Epithelial cell of prostate (primary cell): ENCODE measurements at places on chromosomes 4 and X.
A peak's percentile ranks its signal among the peaks of the same experiment; 100 is the strongest.

GRCh38 chrX:15207994-15208393 is 61.9 kb downstream of the ASB9 start:
- DNase-seq: no peak

GRCh38 chrX:123447506-123447905 is 263.4 kb downstream of the GRIA3 start:
- no peak for DNase-seq

DNA sequence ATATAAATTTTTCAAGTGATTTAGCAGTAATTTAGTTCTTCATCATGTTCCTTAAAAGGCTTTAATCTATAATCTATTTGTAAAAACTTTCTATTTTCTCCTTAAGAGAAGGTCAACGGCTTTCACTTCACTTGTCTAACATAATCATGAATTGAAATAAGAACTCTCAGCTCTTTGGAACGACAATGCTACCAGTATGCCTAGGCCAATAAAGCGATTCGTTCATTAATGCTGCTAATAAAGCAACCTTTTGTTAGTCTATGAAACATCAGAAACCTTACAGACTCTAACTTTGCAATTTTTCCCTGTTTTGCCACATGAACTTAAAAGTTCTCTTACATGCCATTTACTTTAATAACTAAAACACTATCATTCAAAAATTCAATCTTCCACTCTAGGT is 47.6 kb downstream of the FBXW7 start:
- no peak for DNase-seq

- DNase-seq: no peak
These were observed 121.7 kb downstream of the RASGEF1B start for GRCh38 chr4:81350040-81350439.

DNA sequence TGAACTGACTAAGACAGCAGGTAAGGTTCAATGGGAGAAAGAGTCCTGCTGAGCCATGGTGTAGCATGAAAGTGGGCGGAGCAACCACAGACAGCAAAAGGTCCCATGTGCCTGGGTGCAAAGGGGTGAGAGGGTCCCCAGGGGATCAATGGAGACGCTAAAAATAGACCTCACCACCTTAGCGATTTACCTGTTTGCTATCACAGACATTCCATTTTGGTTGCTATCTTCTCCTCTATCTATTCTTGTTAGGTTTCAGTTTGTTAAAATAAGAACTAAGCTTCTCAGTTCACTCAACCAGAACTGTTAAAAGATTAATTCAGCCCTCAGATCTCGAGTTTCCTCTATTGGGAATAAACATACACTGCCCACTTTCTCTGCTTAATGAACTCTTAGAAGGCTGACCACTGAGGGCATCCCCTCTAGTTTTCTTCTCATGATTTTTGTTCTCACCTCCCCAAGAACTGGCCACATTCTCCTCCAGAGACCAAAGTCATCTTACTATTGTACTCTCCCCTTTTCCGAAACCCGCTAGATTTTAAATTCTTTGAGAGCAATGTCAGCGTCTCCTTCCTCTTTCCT is 136.7 kb downstream of the PARM1 start:
- DNase-seq: no peak

GRCh38 chr4:76197971-76198410 is 15.6 kb downstream of the SCARB2 start:
- no peak for DNase-seq

- DNase-seq: no peak
These were observed 53.3 kb upstream of the PASD1 start for GRCh38 chrX:151510203-151510602.

DNA sequence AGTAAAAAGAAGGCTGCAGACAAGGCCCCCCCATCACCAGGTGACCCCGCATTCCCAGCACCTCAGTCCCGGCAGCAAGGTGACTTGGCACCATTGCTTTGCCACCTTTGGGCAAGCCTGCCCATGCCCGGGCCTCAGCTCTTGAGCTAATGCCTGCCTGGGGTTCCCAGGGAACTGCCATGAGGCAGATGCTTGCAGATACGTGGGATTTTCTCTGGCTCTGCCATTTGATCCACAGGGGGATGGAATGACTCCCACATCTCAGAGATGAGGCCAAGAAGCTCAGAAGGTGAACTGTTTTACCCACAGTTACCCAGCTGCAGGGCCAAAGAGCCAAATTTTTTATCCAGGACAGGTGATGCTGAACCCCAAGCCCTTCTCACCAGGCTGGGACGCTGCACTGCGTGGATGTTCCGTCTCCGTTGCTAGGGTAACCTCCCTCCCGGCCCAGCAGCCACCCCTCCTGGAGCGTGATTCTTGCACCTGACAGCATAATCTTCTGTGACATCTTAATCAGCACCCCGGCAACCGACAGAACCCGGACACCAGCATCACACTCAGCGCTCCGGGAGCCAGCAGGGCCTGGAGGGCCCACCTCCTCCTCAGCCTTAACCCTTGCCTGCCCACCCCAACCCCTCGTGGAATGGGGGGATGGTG is 15.7 kb upstream of the MSX1 start:
- no peak for DNase-seq

DNA sequence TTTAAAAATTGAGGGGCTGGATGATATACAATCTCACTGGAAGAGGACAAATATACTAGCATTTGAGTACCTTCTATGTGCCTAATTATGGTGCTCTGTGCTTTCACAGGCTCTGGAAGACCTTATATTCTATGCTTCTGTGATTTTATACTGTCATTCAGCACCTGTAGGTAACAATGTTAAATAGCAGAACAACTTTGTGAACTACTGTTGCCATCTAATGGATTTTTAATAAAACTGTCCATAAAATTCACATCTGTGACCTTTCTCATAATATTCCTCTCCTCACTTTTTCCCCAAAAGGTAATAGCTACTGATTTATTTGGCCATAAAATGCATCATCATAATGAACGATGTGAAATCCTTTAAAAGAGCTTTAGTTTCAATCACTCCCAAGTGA is 21.9 kb downstream of the POU3F4 start:
- DNase-seq: no peak

DNA sequence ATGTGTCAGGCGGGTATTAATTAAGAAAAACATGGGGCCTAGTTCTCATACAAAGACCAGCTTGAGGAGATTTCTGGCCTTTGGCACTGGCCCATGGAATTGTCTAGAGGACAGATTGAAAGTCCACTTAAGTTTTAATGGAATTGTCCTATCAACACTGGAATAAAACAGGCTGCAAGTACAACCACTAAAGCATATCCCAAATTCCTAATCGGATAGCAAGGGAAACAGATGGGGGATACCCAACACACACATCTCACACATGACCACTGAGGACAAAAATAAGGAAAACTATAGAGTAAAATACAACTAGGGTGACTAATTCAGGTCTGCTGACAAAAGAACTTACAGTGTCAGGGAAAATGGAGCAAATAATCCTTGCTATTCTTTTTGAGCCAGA is 167.8 kb downstream of the GASK1B start:
- DNase-seq: no peak

GRCh38 chr4:126004941-126005340 is 690.2 kb downstream of the FAT4 start:
- no peak for DNase-seq

DNA sequence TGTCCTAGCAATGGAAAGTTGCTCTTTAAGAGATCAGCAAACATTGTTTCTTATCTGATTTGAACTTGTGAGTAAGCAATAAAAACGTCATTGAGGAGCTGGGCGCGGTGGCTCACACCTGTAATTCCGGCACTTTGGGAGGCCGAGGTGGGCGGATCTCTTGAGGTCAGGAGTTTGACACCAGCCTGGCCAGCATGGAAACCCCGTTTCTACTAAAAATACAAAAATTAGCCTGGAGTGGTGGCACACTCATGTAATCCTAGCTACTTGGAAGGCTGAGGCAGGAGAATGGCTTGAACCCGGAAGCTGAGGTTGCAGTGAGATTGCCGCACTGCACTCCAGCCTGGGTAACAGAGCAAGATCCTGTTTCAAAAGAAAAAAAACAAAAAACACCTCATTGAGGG is 11.2 kb upstream of the PLAC8 start:
- no peak for DNase-seq

- no peak for DNase-seq
These were observed 167.2 kb downstream of the WDFY3 start for GRCh38 chr4:84799318-84799717.

DNA sequence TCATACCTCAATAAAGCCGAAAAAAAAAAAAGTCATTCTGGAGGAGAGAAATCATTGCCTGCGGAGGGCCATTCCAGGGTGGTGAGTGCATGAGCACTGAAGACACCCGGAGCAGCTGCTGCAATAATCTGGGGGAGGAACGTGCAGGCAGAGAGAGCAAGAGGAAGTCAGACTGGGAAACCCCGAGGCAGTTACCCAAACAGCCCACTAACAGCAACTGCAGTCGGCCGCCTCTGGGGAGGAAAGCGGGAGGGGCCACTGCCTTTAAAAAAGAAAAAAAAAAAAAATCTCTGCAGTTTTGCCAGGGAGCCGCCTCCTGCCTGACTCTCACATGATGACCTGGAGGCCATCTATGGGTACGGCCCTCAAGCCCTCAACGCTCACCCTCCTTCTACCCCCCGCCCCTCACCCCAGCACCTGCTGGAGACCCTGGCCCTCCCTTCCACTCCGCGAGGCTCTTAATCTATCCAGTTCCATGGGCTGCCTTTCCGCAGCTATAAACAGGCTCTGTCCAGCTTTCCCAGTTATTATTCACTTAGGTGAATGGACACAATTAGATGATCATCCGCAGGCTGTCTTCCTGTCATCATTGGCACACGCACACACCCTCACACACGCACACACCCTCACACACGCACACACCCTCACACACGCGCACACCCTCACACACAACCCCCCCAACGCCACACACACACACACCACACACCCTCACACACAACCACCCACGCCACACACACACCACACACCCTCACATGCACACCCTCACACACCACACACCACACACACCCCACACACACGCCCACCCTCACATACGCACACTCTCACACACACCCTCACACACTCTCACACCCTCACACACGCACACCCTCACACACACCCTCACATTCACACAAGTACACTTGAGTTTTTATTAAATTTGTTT is 3.4 kb upstream of the AVPR2 start:
- DNase-seq: peak; percentile 22

DNA sequence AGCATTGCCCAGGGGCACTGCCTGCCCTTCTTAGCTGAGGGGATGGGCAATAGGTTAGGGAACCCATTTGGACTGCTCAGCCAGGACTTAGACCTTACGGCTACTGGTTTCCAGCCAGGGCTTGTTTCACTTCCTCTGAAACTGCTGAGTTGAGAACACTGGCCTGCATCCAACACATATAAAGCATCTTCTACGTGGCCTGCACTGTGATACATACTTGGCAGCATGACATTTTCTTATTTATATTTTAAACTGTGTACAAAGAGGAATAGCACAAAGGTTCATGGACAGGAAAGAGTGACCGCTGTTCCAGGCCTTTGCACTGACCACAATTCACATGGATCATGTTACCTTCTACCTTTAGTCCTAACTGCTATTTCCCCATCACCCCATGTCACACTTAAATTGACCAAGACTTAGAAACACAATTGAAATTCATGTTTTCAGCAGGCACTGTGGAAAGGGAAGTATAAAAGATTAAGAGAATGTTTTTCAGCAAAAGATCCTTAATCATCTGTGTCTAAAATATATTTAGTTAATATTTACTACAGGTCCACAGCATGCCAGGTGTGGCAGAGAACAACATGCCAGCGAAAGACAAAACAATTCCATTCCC is 43.7 kb downstream of the NLGN4X start:
- peak; percentile 14 for DNase-seq

DNA sequence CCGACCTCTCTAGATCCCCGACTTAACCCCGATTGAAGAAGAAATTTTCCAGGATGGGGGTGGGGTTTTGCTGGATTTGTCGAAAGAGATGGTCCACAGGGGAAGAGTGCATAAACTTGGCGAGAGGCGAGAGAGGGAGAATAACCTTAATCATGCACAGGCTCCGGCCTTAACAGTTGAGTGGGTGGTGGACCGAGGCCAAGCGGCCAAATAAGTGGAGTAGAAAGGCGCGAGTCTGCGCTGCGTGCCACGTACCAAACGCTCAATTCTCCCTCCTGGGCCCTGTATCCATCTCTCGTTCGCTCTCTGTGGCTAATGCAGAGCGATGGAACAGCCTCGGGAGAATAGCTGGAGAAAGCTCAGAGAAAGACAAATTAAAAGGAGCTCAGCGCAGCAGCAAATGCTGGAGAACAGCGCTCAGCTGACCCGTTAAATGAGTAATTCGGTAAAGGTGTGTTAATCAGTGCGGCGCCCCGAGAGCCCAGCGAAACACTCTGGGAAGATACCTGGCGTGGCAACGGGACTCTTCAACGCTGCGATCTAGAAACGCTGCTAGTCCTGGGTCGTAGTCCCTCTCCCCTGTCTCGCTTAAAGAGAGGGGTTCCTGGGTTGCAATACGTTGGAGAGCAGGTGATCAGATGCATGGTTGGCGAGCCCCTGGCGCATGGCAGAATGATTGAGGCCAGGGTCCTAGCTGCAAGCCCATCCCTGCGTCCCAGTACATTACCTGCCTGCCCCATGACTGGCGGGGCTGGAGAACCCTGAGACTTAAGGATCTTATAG is 887 bp upstream of the IL1RAPL2 start:
- DNase-seq: no peak

DNA sequence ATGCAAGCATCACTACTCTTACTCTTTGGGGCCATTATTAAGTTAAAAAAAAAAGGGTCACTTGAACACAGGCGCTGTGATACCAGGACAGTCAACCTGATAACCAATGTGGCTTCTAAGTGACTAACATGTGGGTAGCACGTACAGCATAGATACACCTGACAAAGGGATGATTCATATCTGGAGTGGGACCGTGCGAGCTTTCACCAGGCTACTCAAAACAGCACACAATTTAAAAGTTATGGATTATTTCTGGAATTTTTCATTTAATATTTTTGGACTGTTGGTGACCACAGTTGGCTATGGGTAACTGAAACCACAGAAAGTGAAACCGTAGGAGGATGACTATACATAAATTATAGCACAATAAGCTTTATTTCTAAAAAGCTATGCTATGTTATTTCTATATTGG is 113.8 kb upstream of the STIM2 start:
- no peak for DNase-seq

GRCh38 chr4:71541541-71541940 is 202.7 kb downstream of the SLC4A4 start:
- no peak for DNase-seq

GRCh38 chr4:145207934-145208333 is 27.5 kb upstream of the OTUD4 start:
- no peak for DNase-seq

DNA sequence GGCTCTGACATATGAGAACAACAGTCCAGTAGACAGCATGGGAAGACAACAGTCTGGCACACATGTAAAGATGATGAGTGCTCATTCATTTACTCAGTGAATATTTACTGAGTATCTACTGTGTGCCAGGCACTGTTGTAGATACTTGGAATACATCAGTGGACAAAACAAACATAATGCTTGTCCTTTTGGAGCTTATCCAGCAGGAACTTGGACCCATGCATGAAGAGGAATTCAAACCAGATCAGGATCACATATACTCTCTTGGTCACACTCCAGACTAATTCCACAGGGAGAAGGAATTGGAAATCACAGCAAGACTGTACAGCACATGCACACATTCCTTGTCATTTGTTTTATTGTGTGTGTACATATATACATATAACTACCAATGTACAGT is 217.6 kb upstream of the TTC29 start:
- DNase-seq: no peak
